Tibial nerve (tissue), 4 donors: ENCODE measurements at places on chromosomes 5 and 9. TPM values are rescaled to one million over a fixed set of nuclear protein-coding genes. Genes with fewer than 3 reads are reported as not detected.

- no peaks in the 10 kb centered on the region for H3K36me3 ChIP-seq
- no peak overlapping the region for H3K27ac ChIP-seq
- peaks cover 5% of the 10 kb centered on the region for H3K4me1 ChIP-seq
- no peak overlapping the region for H3K4me3 ChIP-seq
Observed at GRCh38 chr5:74560245-74560644, 80.3 kb downstream of the ENC1 start.

DNA sequence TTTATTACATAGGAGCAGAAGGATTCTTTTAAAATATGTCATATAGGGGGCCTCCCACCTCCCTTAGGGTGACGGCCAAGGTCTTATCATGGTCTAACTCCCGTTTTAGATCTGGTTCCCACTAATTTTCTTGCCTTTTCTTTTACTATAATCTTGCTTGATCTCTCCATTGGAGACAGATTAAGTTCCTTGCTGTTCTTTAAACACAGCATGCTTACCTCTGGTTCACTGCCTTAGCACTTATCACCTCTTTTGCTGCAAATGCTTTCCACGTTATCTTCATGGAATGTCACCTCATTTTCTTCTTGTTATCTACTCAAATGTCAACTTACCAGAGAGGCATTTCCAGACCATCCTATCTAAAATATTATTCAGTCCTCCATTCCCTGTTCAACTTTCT lies 1047.6 kb downstream of the TLE4 start:
- H3K36me3 ChIP-seq: no peaks in the 10 kb centered on the region
- H3K4me3 ChIP-seq: no peak overlapping the region
- DNase-seq: no peak

GRCh38 chr9:16429671-16430070 lies 440.8 kb downstream of the BNC2 start:
- no peaks in the 10 kb centered on the region for H3K27me3 ChIP-seq

GRCh38 chr9:81002242-81002641 lies 687.1 kb downstream of the TLE1 start:
- H3K27ac ChIP-seq: no peak overlapping the region
- H3K36me3 ChIP-seq: no peaks in the 10 kb centered on the region
- H3K4me1 ChIP-seq: no peaks in the 10 kb centered on the region
- no peak overlapping the region for H3K4me3 ChIP-seq

DNA sequence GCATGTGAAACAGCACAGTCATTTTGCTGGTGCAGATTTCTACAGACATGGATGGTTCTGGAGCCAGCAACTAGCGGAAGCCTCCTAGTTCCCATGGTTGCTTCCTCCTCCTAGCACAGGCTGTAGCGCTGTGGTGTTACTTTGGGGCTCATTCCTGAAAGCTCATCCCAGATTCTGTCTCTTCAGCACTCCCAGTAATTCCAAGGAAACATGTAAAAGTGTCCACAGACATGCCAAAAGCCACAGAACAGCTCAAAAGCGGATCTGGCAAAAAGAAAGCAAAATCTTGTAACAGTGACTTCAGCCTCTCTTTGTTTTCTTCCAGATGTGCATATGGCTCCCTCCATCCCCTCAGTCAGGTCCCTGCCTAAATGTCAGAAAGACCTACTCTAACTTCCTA lies 144.1 kb downstream of the CEP120 start:
- H3K27me3 ChIP-seq: no peaks in the 10 kb centered on the region
- H3K27ac ChIP-seq: no peak overlapping the region
- H3K4me1 ChIP-seq: no peaks in the 10 kb centered on the region
- DNase-seq: no peak
- H3K4me3 ChIP-seq: no peak overlapping the region

GRCh38 chr9:100011062-100011681 lies 87.6 kb downstream of the ERP44 start:
- no peaks in the 10 kb centered on the region for H3K4me1 ChIP-seq
- H3K27me3 ChIP-seq: no peaks in the 10 kb centered on the region
- H3K4me3 ChIP-seq: no peak overlapping the region
- DNase-seq: no peak
- H3K36me3 ChIP-seq: no peaks in the 10 kb centered on the region

- no peaks in the 10 kb centered on the region for H3K27me3 ChIP-seq
- H3K4me1 ChIP-seq: no peaks in the 10 kb centered on the region
- DNase-seq: no peak
- no peak overlapping the region for H3K27ac ChIP-seq
- H3K4me3 ChIP-seq: no peak overlapping the region
- H3K36me3 ChIP-seq: no peaks in the 10 kb centered on the region
Observed at GRCh38 chr5:30878296-30878695, 315.2 kb upstream of the CDH6 start.

GRCh38 chr9:123488722-123489321 lies 132.8 kb downstream of the CRB2 start:
- no peak overlapping the region for H3K27ac ChIP-seq
- DNase-seq: no peak
- no peaks in the 10 kb centered on the region for H3K36me3 ChIP-seq
- no peaks in the 10 kb centered on the region for H3K27me3 ChIP-seq
- no peak overlapping the region for H3K4me3 ChIP-seq
- H3K4me1 ChIP-seq: no peaks in the 10 kb centered on the region

- no peak for DNase-seq
- no peaks in the 10 kb centered on the region for H3K4me1 ChIP-seq
- no peaks in the 10 kb centered on the region for H3K36me3 ChIP-seq
- no peaks in the 10 kb centered on the region for H3K27me3 ChIP-seq
Observed at GRCh38 chr9:135046739-135047350, 40.6 kb upstream of the OLFM1 start.

DNA sequence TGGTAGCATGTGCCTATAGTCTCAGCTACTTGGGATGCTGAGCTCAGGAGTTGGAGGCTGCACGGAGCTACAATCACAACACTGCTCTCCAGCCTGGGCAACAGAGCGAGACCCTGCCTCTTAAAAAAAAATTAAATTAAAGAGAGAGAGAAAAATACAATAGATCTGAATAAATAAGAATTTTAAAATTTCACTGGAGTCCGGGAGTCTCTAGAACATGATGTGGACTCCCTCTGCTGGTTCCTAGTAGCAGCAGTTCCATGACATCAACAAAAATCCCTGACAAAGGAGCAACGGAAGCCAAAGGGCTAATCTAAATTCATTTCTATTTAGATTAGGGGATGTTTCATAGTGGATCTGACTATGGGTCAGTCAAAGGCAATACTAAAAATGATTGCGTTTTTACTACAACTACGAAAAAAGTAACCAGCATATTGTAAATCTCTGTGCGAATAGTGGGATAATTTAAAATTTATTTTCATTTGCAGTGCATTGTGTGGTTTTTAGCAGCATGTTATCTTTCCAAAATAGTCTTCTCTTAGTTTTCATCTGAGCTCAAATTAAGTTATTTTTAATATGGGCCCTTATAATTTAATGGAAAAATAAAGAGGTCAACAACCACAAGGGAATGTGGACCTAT lies 6.7 kb downstream of the INIP start:
- H3K4me1 ChIP-seq: no peaks in the 10 kb centered on the region
- no peaks in the 10 kb centered on the region for H3K27me3 ChIP-seq
- DNase-seq: no peak
- peaks cover 28% of the 10 kb centered on the region for H3K36me3 ChIP-seq

DNA sequence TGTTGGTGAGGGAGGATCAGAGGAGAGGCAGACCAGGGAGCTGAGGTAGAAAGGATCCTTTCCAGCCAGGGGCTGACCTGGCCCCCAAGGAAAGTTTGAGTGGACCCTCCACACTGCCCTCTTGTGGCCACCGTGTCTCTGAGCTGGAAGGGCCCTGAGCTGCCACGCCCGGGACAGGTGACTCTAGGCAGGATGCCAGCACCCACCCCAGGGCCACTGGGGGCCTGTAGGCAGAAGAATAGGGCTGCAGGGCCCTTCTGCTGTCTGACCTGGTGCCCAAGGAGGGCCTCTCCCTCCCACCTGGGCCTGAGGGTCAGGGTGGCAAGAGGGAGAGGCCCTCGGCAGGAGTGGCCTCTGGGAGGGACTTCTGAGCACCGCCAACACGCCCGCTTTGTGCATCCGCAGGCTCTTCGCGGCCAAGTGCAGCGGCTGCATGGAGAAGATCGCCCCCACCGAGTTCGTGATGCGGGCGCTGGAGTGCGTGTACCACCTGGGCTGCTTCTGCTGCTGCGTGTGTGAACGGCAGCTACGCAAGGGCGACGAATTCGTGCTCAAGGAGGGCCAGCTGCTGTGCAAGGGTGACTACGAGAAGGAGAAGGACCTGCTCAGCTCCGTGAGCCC lies 76.8 kb downstream of the LMX1B start:
- no peaks in the 10 kb centered on the region for H3K36me3 ChIP-seq
- H3K27me3 ChIP-seq: peaks cover 49% of the 10 kb centered on the region
- no peak overlapping the region for H3K27ac ChIP-seq
- H3K4me1 ChIP-seq: no peaks in the 10 kb centered on the region
- no peak for DNase-seq

DNA sequence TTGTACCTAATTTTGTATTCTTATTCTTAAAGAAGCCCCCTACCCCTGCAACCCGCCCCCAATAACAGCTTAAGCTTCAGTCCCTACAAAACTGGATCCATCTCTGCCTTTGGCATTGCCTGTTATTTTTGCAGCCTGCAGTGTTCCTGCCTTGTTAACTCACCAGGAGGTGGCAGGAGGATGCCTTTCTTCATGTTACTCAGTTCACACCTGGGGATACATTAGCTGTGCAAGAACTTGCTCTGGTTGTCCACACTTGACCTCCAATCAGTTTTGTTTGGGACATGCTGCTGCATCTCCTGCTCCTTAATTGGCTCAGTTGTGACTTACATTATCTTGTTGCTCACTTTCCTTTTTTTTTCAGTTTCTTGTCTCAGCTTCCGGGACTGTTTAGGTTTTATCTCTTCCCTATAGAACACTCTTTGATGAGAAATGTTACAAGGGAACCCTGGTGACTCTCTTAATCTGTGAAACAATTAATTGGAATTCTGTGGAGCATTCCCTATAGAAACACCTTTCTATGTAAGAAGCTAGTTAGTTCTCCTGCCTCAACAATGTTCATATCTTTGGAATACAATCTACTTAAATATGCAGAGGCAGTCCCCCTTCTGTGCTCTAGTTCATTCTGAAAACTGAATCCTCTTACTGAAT lies 467.7 kb upstream of the ACO1 start:
- H3K27me3 ChIP-seq: no peaks in the 10 kb centered on the region
- no peak overlapping the region for H3K4me3 ChIP-seq
- no peak overlapping the region for H3K27ac ChIP-seq
- H3K36me3 ChIP-seq: no peaks in the 10 kb centered on the region

GRCh38 chr9:17648516-17648915 lies 69.7 kb downstream of the SH3GL2 start:
- no peak for DNase-seq
- no peak overlapping the region for H3K4me3 ChIP-seq
- H3K27ac ChIP-seq: no peak overlapping the region
- H3K36me3 ChIP-seq: no peaks in the 10 kb centered on the region
- H3K27me3 ChIP-seq: no peaks in the 10 kb centered on the region
- no peaks in the 10 kb centered on the region for H3K4me1 ChIP-seq

DNA sequence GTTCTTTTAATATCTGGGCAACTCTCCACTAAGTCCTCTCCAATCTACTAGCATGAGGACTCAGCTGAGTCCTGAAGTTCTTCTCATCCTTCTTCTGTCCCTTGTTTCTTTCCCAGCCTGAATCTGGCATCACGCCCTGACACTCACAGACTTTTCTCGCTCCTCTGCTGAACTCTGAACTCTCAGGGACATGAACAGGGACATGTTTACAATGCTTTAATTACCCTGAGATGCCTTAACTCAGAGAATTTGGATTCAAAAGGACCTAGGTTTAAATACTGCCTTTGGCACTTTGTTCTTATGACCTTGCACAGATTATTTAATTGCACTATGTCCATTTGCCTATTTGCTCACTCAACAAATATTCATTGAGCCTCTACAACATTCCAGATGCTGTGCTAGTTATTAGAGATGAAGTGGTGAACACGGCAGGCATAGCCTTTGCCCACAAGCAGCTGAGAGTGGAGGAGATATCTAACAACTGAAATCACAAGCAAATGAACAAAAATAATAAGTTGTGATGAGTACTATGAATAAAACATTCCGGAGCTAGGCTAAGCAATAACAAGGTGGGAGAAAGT lies 106.0 kb downstream of the ADRB2 start:
- no peaks in the 10 kb centered on the region for H3K27me3 ChIP-seq
- no peak overlapping the region for H3K27ac ChIP-seq
- H3K4me1 ChIP-seq: no peaks in the 10 kb centered on the region
- H3K36me3 ChIP-seq: no peaks in the 10 kb centered on the region
- DNase-seq: no peak

GRCh38 chr9:93595461-93595860 lies 19.1 kb downstream of the PHF2 start:
- H3K27ac ChIP-seq: no peak overlapping the region
- H3K27me3 ChIP-seq: no peaks in the 10 kb centered on the region
- DNase-seq: no peak

- no peaks in the 10 kb centered on the region for H3K36me3 ChIP-seq
- H3K4me1 ChIP-seq: no peaks in the 10 kb centered on the region
- H3K27me3 ChIP-seq: no peaks in the 10 kb centered on the region
Observed at GRCh38 chr5:158303275-158303674, 444.3 kb upstream of the CLINT1 start.

DNA sequence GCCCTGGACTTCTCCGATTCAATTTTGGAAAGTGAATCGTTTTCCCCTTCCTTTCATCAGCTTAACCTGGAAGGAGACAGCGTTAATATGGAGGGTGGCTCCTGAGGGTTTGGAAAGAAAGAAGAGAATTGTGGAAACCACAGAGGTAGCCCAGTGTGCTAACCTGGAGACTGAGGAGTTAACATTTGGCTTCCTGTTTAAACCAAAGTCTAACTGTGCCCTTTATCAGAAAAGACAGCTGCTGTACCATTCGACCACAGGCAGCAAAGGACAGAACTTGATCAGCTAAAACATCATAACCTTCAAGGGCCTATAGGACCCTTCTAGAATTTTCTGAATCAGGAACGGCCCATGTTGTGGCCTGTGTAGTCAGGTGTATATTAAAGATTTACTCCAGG lies 735 bp downstream of the IDNK start:
- no peaks in the 10 kb centered on the region for H3K4me1 ChIP-seq
- H3K27me3 ChIP-seq: no peaks in the 10 kb centered on the region

Gene LECT2
- not detected for total RNA-seq

Gene DHX29
- total RNA-seq: 28.0 TPM

Gene HSD17B3
- 1.3 TPM for total RNA-seq
